ENCODE measurements at places on chromosomes 11 and 22.

GRCh38 chr11:121412711-121413415 lies 39.3 kb upstream of the SORL1 start:
- no peak for DNase-seq

DNA sequence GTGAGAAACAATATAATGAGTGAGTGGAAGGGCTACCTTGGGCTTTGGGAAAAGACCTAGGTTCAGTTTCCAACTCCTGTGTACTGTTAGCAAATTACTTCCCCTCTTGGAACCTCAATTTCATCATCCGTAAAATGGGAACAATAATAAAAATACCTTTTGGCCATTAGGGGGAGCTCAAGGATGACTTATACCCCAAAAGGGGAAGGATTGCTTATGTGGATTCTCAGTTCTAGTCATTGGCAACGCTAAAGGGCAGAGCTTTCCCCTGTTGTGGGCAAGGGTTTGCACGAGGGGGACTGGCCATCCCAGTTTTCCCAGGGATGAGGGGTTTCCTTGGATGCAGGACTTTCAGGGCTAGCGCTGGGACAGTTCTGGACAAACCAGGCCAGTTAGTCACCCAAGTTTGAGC lies 3.1 kb upstream of the COMMD9 start:
- DNase-seq, result no peak

- peak; percentile 81 for DNase-seq
Observed at GRCh38 chr11:116853461-116854073, 16.1 kb upstream of the APOA1 start.

DNA sequence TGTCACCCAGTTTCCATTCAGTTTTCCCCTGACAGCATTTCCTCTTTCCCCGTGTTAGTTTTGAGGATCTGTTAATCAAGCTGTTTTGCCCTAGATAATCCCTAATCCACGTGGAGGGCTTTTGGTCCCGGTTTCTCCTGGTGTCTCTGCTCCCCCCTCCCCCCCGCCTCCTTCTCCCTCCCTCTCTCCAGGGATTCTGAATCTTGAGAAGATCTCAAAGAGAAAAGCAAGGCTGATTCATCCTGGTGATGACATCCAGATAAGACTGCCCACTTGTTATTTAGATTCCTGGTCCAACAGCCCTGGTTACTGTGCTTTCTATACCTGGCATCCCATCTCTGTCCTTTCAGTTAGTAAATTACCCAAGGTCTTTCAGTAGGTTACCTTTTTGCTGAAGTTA lies 59.4 kb downstream of the KCNA4 start:
- DNase-seq, result no peak

DNA sequence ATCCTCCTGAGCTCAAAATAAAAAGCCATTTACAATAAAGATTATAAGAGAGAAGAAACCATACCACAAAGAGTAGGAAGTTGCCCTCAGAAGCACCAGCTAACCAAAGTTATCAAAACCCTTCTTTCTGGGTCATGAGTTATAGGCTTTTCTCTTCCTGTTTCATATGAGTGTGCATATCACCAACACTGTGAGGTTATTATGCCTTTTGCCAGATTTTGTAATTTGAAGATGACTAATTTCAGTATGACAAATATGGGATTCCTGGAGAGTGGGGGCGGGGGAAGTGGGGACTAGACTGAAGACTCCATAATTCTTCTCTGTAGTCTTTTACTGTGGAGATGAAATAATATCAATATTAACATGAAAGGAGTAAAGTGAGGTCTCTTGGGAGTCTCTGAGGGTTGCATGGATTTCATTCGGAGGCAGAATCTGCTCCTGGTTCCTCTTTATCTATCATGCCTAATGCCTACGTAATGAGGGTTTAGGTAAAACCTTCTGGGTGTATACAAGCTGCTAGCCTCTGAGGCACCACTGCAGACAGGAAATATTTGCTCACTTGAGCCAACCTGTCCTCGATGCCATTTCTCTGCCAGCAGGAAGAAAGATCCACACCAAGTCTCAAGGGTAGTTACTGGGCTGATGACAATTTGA lies 2.1 kb downstream of the LPXN start:
- peak; percentile 68 for DNase-seq

DNA sequence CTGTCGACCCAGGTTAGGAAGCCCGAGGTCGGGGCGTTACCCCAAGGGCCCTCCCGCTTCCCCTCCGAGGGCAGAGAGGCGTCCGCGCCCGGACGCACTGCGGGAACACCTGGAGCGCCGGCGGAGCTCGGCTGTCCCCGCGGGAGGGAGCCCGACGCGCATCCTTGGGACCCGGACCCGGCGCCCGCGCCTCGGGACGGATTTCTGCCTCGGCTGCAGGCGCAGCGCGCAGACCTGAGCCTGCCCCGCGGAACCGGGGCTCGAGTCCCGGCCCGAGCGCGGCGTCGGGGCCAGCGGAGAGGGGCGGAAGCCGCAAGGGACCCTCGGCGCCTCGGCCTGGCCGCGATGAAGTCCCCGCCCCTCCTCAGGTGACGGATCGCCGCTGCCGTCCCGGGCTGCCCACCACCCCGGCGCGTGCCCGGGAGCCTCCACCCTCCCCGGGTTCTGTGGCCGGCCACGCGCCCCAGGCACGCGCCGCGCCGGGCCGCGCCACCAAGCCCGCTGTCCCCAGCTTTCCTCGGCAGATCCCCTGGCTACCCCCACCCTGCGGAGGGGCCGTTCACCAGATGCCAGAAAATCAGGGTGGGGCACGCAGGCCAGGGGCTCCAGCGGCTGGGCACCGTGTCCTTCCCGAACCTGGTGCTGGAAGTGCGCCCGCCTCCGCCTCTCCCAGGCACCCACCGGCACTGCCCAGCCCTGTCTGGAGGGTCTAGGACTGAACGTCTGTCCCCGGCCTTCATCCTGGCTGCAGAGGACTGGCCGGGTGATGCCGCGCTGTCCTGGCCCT lies 410 bp downstream of the GLB1L3 start:
- DNase-seq, result no peak

DNA sequence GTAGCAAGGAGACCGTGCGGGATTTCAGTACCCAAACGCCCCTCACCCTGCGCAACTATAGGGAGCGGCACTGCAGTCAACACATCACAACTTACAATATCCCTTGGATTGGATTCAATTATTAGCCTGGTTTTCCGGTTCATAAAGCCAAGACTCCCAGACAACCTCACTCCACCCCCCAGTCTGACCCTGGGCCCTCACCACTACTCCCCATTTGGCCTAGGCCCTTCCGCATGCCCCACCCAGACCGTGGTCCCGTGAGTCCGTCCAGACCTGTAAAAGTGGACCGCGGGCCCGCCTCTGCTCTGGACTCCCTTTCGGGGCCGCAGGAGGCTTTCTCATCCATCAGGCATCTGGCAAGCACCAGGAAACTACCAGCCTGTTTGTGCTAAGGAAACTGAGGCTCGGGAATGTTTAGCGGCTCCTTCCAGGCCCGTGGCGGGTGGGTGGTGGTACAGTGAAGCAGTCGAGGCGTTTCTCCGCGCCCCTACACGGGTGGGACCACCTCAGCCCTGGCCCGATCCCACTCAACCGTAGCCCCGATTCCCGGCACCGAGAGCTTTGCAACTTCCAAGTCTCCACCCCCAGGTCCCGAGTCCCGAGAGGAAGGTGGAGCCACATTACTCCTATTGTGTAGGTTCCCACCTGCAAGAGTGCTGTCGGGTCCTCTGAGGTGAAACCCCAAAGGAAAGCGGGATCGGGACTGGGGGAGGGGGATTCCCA lies 679 bp upstream of the DPP3 start:
- no peak for DNase-seq

- no peak for DNase-seq
Observed at GRCh38 chr11:117177534-117178209, 871 bp upstream of the SIDT2 start.

GRCh38 chr22:31229402-31230079 lies 17.4 kb downstream of the LIMK2 start:
- DNase-seq, result no peak

- DNase-seq, result no peak
Observed at GRCh38 chr11:68569357-68569756, 108.8 kb downstream of the PPP6R3 start.

- no peak for DNase-seq
Observed at GRCh38 chr22:41574847-41575381, 14.1 kb downstream of the CSDC2 start.

DNA sequence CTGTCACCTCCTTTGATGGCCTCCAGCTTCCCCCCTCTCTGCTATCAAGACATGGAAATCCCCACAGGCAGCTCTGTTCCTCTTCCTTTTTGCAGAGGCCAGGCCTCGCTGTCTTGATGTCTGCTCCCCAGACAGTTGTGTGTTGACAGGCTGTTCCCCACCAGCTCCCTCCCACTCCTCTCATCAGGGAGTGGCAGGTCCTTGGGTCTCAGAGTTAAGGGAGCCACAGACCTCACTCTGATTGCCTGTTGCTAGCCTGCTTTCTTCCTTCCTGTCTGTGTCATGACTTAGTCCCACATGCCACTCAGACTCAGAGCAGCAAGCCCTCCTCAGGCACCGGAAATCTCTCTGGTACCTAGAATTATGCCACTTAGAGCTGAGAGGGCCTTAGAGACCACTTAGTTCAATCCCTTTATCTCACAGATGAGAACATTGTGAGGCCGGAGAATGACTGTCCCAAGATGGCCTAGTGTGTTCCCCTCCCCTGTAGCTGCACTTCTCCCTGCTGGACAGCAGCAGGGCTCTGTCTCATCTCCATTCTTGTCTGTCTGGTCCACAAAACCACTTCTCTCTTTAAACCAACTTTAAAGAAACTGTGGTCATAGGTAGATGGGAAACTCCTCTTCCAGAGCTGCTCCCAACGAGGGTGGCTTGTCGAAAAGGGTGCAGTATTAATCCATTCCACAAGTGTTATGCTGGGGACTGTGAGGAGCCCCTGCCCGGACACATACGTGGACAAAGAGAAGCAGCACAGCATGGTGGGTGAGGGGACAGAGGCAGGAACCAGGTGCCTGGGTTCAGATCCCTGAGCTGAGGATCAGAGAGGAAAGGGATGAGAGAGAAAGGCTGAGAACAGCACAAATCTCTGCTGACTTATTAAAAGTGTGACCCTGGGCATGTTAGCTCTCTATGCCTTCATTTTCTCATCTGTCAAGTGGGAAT lies 4.2 kb downstream of the AMPD3 start:
- DNase-seq, result peak; percentile 68

GRCh38 chr11:133508468-133508867 lies 23.8 kb downstream of the OPCML start:
- no peak for DNase-seq

- DNase-seq, result peak; percentile 32
Observed at GRCh38 chr11:85844439-85845123, 10.6 kb upstream of the CCDC83 start.

- no peak for DNase-seq
Observed at GRCh38 chr11:91296629-91297028, 928.0 kb upstream of the FAT3 start.

DNA sequence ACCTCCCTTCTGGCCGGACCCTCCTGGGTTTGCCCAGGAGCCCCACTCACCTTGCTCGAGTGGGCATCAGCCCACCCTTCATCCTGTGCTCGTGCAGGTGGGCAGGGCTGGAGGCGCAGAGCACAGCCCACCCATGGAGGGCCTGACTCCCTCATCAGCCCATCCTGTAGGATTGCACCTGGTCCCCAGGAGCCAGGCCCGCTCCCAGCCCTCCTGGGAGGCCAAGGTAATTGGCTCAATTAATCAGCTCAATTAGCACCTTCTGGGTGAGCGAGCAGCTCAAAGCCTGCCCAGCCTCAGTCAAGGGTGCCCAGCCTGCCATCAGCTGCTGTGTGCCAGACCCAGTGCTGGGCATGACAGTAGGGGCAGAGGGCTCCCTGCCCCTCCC lies 58.1 kb upstream of the NECTIN1 start:
- no peak for DNase-seq

- DNase-seq, result no peak
Observed at GRCh38 chr11:113881856-113882255, 6.5 kb upstream of the USP28 start.

GRCh38 chr11:111230122-111230465 lies 15.4 kb upstream of the POU2AF2 start:
- DNase-seq, result no peak

DNA sequence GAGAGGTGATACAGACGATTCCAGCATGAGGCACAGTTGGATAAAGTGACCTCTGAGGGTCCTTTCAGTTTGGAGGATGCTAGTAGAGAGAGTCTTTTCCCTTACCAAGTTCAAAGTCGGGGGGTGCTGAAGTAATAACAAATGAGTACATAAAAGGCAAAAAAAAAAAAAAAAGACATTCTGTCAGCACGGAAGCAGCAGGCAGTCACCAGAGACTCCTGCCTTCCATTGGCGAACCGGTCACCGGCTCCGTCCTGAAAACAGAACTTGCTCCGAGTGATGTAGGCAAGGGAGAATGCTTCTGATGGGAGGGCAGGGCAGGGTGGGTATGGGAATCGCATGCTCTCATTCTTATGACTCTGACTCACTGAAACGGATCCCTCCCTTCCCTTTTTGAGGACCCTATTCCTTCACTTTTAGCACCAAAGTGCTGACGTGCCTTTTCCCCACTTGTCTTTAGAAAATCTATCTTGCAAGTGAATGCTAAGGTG lies 65.9 kb downstream of the PRR5L start:
- no peak for DNase-seq

- no peak for DNase-seq
Observed at GRCh38 chr22:23061471-23062280, 8.6 kb upstream of the GNAZ start.

DNA sequence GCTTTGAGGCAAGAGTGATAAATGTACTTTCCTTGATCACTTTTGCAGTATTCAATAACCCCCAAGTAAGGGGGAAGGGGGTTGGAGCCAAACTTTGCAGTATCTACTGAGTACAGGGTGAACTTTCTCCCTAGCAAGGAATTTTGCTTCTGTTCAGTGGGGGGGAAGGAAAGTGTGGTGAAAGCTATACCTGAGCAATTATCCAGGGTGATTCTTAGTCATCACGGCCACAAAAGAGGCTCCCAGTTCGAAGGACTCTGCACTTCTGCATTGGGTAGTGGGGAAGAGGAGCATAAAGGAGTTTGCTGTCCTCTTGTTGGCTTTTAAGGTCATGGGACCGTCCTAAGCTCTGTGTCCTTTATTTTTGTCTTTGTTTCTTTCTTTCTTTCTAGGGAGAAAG lies 346.5 kb upstream of the SYN3 start:
- no peak for DNase-seq

DNA sequence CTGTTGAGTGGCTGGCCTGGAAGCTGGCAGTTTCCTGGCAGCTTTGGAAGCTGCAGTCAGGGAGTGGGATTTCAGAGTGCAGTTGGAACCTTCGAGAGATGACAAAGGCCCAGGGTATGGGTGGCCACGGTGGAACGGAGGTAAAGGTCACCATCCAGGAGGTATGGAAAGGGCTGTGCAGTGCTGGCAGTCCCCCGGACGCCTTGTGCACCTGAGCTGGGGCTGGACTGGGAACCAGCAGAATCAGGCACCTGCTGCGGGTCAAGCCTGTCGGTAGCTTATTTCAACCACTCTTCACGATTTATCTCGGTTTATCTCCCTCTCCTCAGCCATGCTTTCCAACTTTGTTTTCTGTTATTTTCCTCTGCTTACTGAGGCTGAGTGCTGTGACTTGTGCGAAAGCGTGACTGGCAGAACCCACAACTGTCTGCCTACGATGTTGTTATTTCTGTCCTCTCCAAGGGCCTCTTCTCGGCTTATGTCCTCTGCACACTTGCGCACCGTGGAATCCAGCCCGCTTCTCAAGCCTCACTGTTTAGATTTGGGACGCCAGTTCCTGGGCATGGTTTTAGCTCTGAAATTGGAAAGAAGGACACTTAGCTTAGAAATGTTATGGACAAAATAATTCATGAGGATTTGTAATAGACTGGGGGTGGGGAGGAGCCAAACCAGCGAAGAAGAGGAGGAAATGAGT lies 24.0 kb upstream of the ATXN10 start:
- no peak for DNase-seq

- no peak for DNase-seq
Observed at GRCh38 chr11:12848413-12848812, 160.7 kb upstream of the RASSF10 start.

Measured in T-helper 2 cell treated with Interferon-gamma antibody and Interleukin-4, amounts not matched to agents 5 μg/mL and 100 μg/mL, for 36 hours (primary cell).